ENCODE measurements at places on chromosomes 5 and 9. TPM values are rescaled to one million over a fixed set of nuclear protein-coding genes. Genes with fewer than 3 reads are reported as not detected.
A peak's percentile ranks its signal among the peaks of the same experiment; 100 is the strongest.

GABRA1 gene
- not detected for total RNA-seq

ADAMTS2 gene
- total RNA-seq = 4.3 TPM

FCHSD1 gene
- 3.7 TPM for total RNA-seq

TNFSF15 gene
- total RNA-seq = not detected

CLIC3 gene
- 1.7 TPM for total RNA-seq

GKAP1 gene
- 25.3 TPM for total RNA-seq

OTP gene
- not detected for total RNA-seq

GABRA6 gene
- not detected for total RNA-seq

ZBTB43 gene
- total RNA-seq = 36.6 TPM

C9orf50 gene
- total RNA-seq = not detected

GRCh38 chr5:6487081-6487480 lies 38.4 kb downstream of the UBE2QL1 start:
- DNase-seq = no peak

- no peak for DNase-seq
Observed at GRCh38 chr5:107605596-107606125, 65.1 kb downstream of the EFNA5 start.

GRCh38 chr5:173201636-173202265 lies 33.3 kb downstream of the NKX2-5 start:
- DNase-seq = no peak

- DNase-seq = no peak
Observed at GRCh38 chr5:98372351-98372750, 401.1 kb upstream of the RGMB start.

GRCh38 chr5:98773464-98774191 lies at the start of gene RGMB:
RGMB (plus strand) TSS chr5:98773663; CDS start chr5:98774071, 408 bp downstream.
- DNase-seq = peak; percentile 98

DNA sequence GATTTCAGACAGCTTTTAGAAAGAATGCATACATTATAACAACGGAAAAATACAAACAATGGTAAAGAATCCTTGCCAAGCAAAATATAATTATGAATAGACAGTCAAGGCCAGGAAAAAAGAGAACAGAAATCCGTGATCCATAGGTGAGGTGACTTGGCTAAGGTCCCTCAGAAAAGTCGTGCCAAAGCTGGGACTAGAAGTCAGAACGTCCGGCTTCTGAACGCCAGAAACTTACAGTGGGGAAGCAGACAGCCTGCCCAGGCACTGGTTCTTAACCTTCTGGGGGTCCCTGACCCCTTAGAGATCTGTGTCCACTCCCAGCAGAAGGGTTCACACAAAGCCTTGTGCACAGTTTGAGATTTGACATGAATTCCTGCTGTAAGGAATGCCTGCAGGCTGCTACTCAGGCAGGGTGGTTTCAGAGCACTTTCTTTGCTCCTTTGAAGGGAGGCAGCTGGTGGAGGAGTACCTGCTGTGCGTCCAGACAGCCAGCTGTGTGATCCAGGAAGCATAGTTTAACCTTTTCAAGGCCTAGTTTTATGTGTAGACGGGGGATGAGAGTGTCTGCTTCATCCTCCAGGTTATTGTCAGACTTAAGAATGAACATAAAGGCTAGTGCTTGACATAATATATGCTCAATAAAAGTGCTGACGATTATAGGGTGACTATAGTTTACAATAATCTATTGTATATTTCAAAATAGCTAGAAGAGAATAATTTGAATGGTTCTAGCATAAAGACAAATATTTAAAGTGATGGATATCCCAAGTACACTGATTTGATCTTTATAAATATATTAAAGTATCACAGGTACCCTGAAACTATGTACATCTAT lies 852 bp downstream of the ARHGEF37 start:
- DNase-seq = no peak

GRCh38 chr5:6194906-6195612 lies 183.3 kb downstream of the MED10 start:
- no peak for DNase-seq

- no peak for DNase-seq
Observed at GRCh38 chr9:12882430-12882829, 107.6 kb downstream of the LURAP1L start.

GRCh38 chr9:8208465-8208864 lies 408.9 kb upstream of the DMAC1 start:
- no peak for DNase-seq

DNA sequence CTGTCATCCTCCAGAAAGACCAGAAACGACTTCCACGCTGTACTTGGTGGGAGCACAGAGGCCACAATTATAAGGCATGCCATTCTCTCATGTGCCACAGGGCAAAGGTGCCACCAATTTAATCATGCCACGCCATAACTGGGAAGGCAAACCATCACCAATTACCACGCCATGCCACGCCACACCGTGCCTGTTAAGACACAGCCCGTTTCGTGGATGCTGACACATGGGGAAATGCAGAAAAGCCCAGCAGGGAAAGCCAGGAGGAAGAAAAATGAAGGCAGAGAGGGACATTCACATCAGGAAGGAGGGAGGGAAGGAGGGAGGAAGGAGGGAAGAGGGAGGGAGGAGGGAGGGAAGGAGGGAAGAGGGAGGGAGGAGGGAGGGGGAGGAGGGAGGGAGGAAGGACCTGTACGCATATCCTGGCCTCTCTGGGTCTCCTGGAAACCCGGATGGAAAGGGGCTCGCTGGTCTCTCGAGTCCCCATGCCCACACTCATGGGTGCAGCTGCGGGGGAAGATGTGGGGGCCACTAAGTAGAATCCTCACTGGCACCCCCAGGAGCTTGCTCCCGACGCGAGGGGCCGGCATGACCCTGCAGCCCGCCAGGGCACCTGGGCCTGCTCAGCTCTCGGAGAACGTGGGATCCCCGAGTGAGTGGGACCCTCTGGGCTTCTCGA lies 61.7 kb upstream of the UBAC1 start:
- DNase-seq = peak; percentile 23

- no peak for DNase-seq
Observed at GRCh38 chr9:115154617-115155016, 36.7 kb upstream of the TNC start.

- no peak for DNase-seq
Observed at GRCh38 chr5:40165789-40166728, 513.7 kb upstream of the PTGER4 start.

GRCh38 chr5:59842999-59843398 lies 50.5 kb downstream of the PDE4D start:
- no peak for DNase-seq

GRCh38 chr5:163941079-163941478 lies 435.7 kb downstream of the MAT2B start:
- no peak for DNase-seq

GRCh38 chr9:114957558-114957957 lies 27.2 kb upstream of the TNFSF8 start:
- DNase-seq = no peak

DNA sequence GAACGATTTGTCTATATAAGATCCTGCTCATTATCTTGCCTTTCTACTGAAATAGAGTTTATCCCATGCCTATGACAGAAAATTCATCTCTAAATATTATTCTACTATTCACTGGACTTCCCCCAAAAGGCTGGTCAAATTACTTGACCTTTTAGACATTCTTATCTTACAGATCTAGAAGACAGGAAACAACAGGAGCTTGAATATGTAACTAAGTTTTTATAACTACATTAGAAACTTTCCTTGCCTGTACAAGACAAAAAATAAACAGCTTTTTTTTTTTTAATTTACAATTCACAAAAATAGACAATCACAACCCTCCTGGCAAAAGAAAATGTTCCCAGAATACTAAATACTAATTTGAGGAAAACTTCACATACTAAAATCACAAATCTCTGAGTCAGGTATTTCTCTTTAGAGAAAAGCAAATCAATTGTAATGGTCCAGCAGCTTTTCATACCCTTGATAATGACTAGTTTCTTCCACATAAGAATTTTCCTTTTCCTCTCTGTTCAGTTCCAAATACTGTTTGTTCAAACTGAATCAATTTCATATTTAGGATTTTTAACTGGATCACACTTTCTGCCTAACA lies 68.6 kb downstream of the MLLT3 start:
- no peak for DNase-seq

- DNase-seq = no peak
Observed at GRCh38 chr9:69036799-69037198, 1.2 kb downstream of the FXN start.

GRCh38 chr5:201672-202071 lies 10.4 kb downstream of the LRRC14B start:
- DNase-seq = no peak

GRCh38 chr9:93123561-93124283 lies 10.3 kb downstream of the NINJ1 start:
- DNase-seq = no peak

GRCh38 chr5:172111852-172112225 lies 76.2 kb downstream of the STK10 start:
- no peak for DNase-seq

GRCh38 chr9:111944241-111944866 lies 47.7 kb downstream of the UGCG start:
- DNase-seq = no peak

DNA sequence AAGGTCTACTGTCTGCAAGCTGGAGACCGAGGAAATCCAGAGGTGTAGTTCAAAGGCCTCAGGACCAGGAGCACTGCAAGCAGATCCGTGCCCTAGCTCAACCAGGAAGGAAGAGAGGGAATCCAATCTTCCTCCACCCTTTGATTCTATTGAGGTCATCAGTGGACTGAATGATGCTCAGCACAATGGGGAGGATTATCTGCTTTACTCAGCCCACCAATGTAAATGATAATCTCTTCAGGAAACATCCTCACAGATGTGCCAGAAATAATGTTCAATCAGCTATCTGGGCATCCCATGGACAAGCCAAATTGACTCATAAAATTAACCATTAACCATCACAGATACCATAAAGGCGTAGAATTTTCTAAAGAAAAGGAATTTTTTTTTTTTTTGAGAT lies 92.0 kb downstream of the BASP1 start:
- no peak for DNase-seq

GRCh38 chr5:154358516-154359220 lies 87.1 kb upstream of the SAP30L start:
- DNase-seq = no peak

DNA sequence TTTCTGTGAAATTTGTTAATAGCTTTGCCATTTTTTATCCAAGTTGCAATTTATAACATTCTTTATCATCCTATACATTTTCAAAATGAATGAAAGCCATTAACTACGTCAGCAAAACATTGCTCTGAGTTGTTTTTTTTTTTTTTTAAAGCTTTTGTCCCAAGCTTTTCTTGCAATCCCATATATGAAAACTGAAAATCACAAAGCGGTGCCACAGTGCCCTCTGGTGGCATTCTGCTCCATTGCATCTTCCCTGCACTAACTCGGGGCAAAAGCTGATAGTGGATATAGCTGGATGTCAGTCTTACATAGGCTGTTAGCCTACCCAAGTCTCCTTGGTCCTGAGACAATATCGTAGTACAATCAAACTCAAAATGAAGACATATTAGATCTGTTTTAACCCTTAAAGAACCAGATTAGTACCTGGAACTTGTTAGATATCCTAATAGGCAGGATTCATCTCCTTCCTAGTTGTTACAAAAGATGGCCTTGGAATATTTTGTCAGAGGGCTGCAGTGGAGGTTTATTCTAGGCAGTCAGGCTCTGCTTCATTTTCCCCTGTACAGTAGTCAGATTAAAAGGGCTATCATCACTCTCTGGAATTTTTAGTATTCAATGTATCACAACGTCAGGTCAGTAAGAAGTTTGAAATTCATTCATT lies 669.9 kb downstream of the PTPRD start:
- peak; percentile 58 for DNase-seq

- no peak for DNase-seq
Observed at GRCh38 chr9:123872710-123873109, 57.2 kb downstream of the DENND1A start.

DNA sequence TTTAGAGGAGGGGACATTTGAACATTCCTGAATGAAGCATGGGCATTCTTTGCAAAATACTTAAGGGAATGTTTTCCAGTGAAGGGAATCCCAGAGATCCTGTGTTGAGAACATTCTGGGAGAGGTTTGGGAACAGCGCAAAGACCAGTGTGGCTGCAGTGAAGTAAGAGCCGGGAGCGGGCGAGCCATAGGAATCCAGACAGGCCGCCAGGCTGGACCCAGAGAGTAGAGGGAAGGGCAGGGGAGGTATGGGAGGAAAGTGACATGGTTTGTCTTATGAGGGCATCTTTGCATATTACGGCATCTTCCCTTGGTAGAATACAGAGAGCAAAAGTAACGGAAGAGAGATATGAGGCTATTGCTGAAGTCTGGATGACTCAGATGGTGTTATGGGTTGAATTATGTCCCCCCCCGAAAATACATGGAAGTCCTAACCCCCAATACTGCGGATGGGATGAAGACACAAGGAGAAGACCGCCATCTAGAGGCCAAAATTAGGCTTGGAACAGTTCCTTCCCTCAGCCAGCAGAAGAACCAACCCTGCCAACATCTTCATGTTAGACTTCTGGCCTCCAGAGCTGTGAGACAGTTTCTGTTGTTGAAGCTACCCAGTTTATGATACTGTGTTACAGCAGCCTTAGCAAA lies 268.2 kb downstream of the MAST4 start:
- no peak for DNase-seq

DNA sequence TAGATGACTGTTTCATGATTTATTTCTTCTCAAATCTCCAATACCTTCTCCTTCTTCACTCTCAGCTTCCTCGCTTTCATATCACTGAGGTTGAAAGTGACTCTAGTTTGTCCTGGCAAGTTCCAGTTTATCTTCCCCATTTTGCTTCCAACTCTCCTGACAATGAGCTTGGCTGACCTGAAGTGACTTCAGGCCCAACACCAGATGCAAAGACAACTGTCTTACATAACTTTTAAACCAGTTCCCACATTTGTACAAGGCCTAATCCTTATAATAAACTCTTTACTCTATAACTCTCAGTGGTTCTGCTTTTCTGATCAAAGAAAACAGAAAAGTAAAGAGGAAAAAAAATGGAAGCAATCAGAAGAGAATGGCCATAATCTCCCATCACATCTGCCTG lies 22.0 kb downstream of the GNG10 start:
- no peak for DNase-seq

- no peak for DNase-seq
Observed at GRCh38 chr5:103511554-103511885, 51.1 kb downstream of the NUDT12 start.

GRCh38 chr5:154038261-154038706 lies 426 bp downstream of the FAM114A2 start:
- DNase-seq = no peak

- no peak for DNase-seq
Observed at GRCh38 chr5:148963664-148964063, 99.2 kb downstream of the SH3TC2 start.

DNA sequence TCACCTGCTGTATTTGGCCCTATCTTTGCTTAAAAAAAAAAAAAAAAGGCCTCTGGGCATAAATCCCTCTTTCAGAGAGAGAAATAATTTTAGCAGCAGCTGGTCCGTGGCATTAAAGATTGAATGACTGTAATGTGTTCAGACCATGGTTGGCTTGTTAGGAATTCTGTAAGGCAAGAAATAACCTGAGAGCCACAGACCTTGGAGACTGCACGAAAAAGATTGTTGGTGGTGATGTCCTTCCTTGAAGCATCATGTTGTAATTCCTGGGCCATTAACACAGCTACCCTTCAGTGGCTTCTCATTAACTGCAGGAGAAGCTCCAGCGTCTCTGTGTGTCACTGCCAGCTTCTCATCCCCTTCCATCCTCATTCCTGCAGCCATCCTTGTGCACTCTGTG lies 79.0 kb downstream of the SGCD start:
- DNase-seq = no peak

GRCh38 chr5:115602591-115603125 lies 379 bp upstream of the TICAM2 start:
- no peak for DNase-seq
